Mammary epithelial cell (primary cell): ENCODE measurements at places on chromosomes 11 and 22. TPM values are rescaled to one million over a fixed set of nuclear protein-coding genes. Genes with fewer than 3 reads are reported as not detected.

ZP1 gene
- not detected for polyA plus RNA-seq

TIGD3 gene
- polyA plus RNA-seq, result 0.03 TPM

BACE1 gene
- 26.7 TPM for polyA plus RNA-seq

ART1 gene
- not detected for polyA plus RNA-seq

PHOX2A gene
- not detected for polyA plus RNA-seq

GAB4 gene
- polyA plus RNA-seq, result not detected

CSRP3 gene
- not detected for polyA plus RNA-seq

TRIM68 gene
- polyA plus RNA-seq, result 5.1 TPM

GLB1L2 gene
- 4.8 TPM for polyA plus RNA-seq

CAPRIN1 gene
- polyA plus RNA-seq, result 184 TPM

MEN1 gene
- polyA plus RNA-seq, result 24.7 TPM

KCNJ4 gene
- 0.03 TPM for polyA plus RNA-seq

BRSK2 gene
- polyA plus RNA-seq, result 0.17 TPM

SLC5A1 gene
- polyA plus RNA-seq, result 7.3 TPM

APOC3 gene
- not detected for polyA plus RNA-seq

DDT gene
- polyA plus RNA-seq, result 137 TPM

OR5AR1 gene
- not detected for polyA plus RNA-seq

OR4C5 gene
- polyA plus RNA-seq, result not detected

CSTF3 gene
- 19.4 TPM for polyA plus RNA-seq

HTR3B gene
- polyA plus RNA-seq, result not detected

WT1 gene
- polyA plus RNA-seq, result not detected

MPST gene
- polyA plus RNA-seq, result 40.7 TPM

LINC01488 gene
- not detected for polyA plus RNA-seq

PDGFD gene
- polyA plus RNA-seq, result 0.09 TPM

MUC2 gene
- not detected for polyA plus RNA-seq

POTEH gene
- polyA plus RNA-seq, result not detected

KDELR3 gene
- 17.8 TPM for polyA plus RNA-seq

GGTLC3 gene
- polyA plus RNA-seq, result not detected

GAB2 gene
- 0.40 TPM for polyA plus RNA-seq

TRIOBP gene
- 34.2 TPM for polyA plus RNA-seq

SLC22A12 gene
- polyA plus RNA-seq, result not detected

DGCR6 gene
- polyA plus RNA-seq, result 1.1 TPM

DDIAS gene
- polyA plus RNA-seq, result 12.7 TPM

IGLL1 gene
- not detected for polyA plus RNA-seq

BTBD18 gene
- polyA plus RNA-seq, result not detected

ANKK1 gene
- 2.5 TPM for polyA plus RNA-seq

CPT1B gene
- 3.7 TPM for polyA plus RNA-seq

VPS51 gene
- 50.2 TPM for polyA plus RNA-seq

YAP1 gene
- 124 TPM for polyA plus RNA-seq

MS4A3 gene
- not detected for polyA plus RNA-seq

PPP1R14B gene
- polyA plus RNA-seq, result 265 TPM

RFPL2 gene
- not detected for polyA plus RNA-seq

IPO7 gene
- 60.4 TPM for polyA plus RNA-seq

MRGPRX4 gene
- 1.2 TPM for polyA plus RNA-seq

IL10RA gene
- 0.19 TPM for polyA plus RNA-seq

FAR1 gene
- polyA plus RNA-seq, result 96.7 TPM

DYNC2H1 gene
- polyA plus RNA-seq, result 12.9 TPM

THOC5 gene
- polyA plus RNA-seq, result 37.5 TPM

C22orf31 gene
- not detected for polyA plus RNA-seq

VSTM5 gene
- 0.03 TPM for polyA plus RNA-seq

DNAJC4 gene
- polyA plus RNA-seq, result 10.9 TPM

BATF2 gene
- 0.67 TPM for polyA plus RNA-seq
